ENCODE measurements at places on chromosomes 2 and 18. TPM values are rescaled to one million over a fixed set of nuclear protein-coding genes. Genes with fewer than 3 reads are reported as not detected.

DNA sequence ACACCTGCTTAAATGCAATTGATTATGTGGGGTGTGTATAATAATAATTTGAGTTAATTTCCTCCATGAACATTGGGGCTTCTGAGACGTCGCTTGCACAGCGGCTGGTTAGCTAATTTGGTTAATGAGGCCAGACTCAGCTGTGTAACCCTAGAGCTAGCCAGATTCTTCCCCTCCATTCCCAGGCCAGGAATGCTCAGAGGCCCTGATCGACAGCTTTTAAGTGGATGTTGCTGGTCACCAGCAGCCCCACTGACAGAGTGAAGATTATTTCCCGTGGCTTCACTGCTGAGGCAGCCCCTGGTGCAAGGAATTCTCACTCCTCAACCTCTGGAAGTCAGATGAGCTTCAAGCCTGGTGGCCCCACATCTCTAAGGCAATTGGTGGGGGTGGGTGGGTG, 12.4 kb upstream of the EPAS1 start:
- no peak for DNase-seq

DNA sequence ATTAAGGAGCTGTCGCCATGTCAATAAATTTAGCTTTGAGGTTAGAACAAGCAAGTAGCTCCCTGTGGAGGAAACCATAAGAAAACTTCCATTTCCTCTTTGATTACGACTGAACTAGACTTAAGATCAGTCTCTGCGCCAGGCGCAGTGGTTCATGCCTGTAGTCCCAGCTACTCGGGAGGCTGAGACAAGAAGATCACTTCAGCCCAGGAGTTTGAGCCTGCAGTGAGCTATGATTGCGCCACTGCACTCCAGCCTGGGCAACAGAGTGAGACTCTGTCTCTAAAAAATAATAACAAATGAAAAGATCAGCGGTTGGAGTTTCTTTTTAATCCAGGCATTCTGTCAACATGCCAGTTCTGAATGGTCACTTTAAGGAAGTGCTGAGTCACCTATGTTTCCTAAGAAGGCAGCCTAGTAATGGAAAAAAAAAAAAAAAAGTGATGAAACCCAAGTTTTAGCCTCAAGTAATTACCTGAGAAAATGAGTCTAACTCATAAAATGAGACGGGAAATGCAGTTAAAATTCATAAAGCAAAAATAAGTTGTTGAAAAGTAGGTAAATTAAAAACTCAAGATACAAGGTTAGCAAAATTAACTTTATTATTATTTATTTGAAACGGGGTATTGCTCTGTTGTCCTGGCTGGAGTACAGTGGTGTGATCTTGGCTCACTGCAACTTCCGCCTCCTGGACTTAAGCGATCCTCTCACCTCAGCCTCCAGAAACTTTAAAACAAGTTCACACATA, 10.2 kb downstream of the C18orf32 start:
- peak; percentile 65 for DNase-seq

DNA sequence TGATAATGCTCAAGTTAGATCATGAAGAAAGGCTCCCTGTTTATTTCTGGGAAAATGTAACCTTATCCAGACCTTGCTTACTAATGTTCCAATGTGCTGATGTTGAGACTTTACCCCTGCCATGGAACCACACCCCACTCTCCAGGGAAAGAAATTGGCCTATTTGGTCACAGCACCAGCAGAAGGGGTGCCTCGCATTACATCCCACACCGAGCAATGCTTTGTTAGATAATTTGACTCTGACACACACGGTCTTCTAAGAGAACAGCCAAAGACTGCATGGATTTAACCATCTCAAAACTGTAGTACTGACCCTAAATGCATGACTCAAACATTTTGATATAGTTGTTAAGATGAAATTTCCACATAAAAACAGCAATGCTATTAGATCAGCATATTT, 152.1 kb upstream of the CCDC150 start:
- no peak for DNase-seq

The COLEC12 gene
- 24.3 TPM for total RNA-seq

DNA sequence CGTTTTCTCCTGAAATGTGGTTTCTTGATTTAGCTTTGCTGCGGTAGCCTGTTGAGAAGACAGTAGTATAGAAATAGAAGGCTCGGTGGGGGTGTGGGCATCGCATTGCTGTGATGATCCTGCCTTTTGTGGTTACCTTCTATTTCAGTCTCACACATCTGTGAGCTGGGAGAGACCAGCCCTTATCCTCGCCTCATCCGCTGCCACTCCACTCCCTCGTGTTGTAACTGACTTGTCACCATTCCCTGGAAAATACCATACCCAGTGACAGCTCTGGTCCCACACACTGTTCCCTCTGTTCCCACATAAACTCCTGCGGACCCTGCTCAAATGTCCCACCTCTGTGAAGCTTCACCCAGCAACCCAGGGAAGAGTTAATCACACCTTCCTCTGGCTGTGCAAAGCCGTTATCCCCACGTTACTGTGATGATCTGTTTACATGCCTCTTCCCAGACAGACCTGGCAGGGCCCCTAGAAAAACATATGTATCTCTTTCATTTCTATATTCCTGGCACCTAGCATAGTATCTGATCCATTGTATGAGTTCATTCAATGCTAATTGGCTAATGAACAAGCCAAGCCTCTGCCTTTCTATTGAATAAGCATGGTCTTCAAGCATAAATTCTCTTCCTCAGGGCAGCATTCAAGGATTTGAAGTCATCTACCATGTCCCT, 114.6 kb downstream of the MAPK4 start:
- DNase-seq: no peak

Measured in pulmonary artery endothelial cell (primary cell).